MM.1S (cell line): ENCODE measurements at places on chromosomes 4 and X.

GRCh38 chr4:6111354-6111960, 88.9 kb downstream of the JAKMIP1 start:
- no peak overlapping the region for H3K4me3 ChIP-seq
- peaks cover 27% of the 10 kb centered on the region for H3K4me1 ChIP-seq
- H3K27me3 ChIP-seq = no peaks in the 10 kb centered on the region
- no peaks in the 10 kb centered on the region for H3K36me3 ChIP-seq
- DNase-seq = peak; percentile 44
- H3K27ac ChIP-seq = peak overlapping the region; percentile 87

- H3K4me1 ChIP-seq = 0 out of 2 replicates have a peak, but pooled peaks cover 3% of the 10 kb centered on the region
- no peaks in the 10 kb centered on the region for H3K36me3 ChIP-seq
- DNase-seq = no peak
- no peak overlapping the region for H3K27ac ChIP-seq
Observed at GRCh38 chrX:53440621-53441517, 6.7 kb upstream of the HSD17B10 start.

DNA sequence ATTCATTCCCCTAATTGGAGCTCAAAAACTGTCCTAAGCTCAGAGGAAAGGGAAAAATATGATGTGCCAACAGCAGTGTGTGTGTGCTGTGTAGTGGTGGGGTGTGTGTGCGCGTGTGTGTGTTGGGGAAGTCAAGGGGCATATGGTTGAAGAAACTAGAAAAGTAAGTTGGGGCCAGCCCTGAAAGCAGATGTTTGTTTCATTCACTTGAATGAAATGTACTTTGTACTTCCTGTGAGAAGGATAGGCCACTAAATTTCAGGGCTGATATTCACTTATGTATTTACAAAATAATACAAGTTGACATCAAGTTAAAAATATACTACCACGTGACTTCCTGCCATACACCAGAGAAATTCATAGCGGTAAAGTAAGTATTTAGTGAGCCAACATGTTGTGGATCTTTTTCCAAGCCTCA, 151.3 kb upstream of the JADE1 start:
- peaks cover 39% of the 10 kb centered on the region for H3K4me1 ChIP-seq
- H3K27me3 ChIP-seq = no peaks in the 10 kb centered on the region
- peak; percentile 77 for DNase-seq
- H3K4me3 ChIP-seq = no peak overlapping the region

GRCh38 chrX:154468217-154468616, 10.1 kb downstream of the PLXNA3 start:
- no peaks in the 10 kb centered on the region for H3K27me3 ChIP-seq
- no peak overlapping the region for H3K27ac ChIP-seq
- no peak overlapping the region for H3K4me3 ChIP-seq
- no peaks in the 10 kb centered on the region for H3K36me3 ChIP-seq
- no peaks in the 10 kb centered on the region for H3K4me1 ChIP-seq

DNA sequence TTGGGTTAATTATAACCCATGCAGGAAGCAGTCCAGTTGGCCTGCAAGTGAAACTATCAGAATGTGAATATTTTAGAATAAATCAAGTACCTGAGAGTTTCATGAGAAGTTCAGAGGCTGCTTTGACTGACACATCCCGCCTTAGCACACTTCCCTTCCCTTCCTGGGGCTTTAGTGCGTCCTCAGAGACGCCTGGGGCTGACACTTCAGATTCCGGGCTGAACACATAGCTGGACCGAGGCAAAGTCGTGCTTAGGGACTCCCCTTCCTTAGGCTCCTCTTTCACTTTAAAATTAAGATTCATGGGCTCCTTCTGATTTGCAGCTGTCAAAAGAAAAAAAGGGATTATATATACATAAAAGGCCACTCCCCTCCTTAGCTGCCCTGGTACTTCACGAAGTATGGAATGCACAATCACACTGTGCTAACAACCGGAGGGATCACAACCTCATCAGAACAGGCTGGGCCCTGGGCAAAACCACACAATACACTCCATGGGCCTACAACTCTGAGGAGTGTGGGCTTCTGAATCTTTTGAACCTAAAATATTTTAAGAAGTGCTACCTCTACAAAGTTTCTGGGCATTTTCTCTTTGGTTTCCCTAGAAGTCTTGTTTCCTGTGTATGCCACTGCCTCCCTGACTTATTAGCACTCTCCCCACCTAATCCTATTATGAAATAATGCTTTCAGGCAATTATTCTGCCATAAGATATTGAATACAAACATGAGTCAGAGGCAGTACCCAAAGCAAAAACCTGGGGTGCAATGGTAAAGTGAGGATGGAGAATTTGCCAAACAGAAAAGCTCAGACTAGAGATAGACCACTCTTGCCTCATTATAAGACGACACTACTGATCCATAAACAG, 68.2 kb downstream of the ZNF827 start:
- peaks cover 51% of the 10 kb centered on the region for H3K4me1 ChIP-seq
- no peaks in the 10 kb centered on the region for H3K36me3 ChIP-seq
- peak overlapping the region; percentile 45 for H3K4me3 ChIP-seq
- DNase-seq = peak; percentile 74

- no peaks in the 10 kb centered on the region for H3K27me3 ChIP-seq
- no peaks in the 10 kb centered on the region for H3K36me3 ChIP-seq
- peaks cover 10% of the 10 kb centered on the region; the same call in 1 of the 2 replicates for H3K4me1 ChIP-seq
- no peak for DNase-seq
- H3K4me3 ChIP-seq = no peak overlapping the region
- no peak overlapping the region for H3K27ac ChIP-seq
Observed at GRCh38 chr4:121269001-121269400, 104.9 kb upstream of the TNIP3 start.
